ENCODE measurements at places on chromosomes 4 and X. TPM values are rescaled to one million over a fixed set of nuclear protein-coding genes. Genes with fewer than 3 reads are reported as not detected.

The TAF1 gene
- 31.9 TPM for total RNA-seq

The CLGN gene
- total RNA-seq = 16.1 TPM

The PASD1 gene
- total RNA-seq = not detected

The SPON2 gene
- total RNA-seq = 2.3 TPM

The PAGE2B gene
- not detected for total RNA-seq

The TSC22D3 gene
- total RNA-seq = 22.3 TPM

- no peaks in the 10 kb centered on the region for H3K4me1 ChIP-seq
- no peaks in the 10 kb centered on the region for H3K27me3 ChIP-seq
- H3K4me3 ChIP-seq = no peak overlapping the region
- H3K27ac ChIP-seq = no peak overlapping the region
Measured at GRCh38 chr4:168685136-168685809, 188.4 kb downstream of the PALLD start.

- no peaks in the 10 kb centered on the region for H3K27me3 ChIP-seq
- no peaks in the 10 kb centered on the region for H3K4me1 ChIP-seq
- no peak for DNase-seq
- no peak overlapping the region for H3K4me3 ChIP-seq
- H3K27ac ChIP-seq = no peak overlapping the region
Measured at GRCh38 chr4:23613782-23614181, 276.1 kb downstream of the PPARGC1A start.

DNA sequence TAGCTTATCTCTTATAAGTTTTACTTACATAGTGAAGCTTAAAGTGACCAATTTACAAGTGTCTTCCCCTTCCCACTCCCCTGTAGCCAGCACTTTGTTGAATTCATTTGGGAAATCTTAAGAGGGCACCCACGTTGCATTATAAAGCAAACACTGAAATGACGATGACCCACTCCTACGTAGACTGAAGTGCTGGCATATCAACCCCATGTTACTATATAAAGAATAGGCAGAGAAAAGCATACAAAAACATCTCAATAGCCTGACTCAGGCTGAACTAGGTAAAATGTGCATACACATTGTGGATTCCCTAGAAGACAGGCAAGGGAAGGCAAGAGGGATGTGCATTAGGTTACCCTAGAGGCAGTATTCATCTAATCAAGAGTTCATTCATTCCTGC is 313.4 kb downstream of the TENM3 start:
- H3K36me3 ChIP-seq = no peaks in the 10 kb centered on the region
- no peaks in the 10 kb centered on the region for H3K27me3 ChIP-seq
- peak overlapping the region; percentile 36 for H3K4me3 ChIP-seq
- DNase-seq = no peak
- H3K27ac ChIP-seq = no peak overlapping the region

DNA sequence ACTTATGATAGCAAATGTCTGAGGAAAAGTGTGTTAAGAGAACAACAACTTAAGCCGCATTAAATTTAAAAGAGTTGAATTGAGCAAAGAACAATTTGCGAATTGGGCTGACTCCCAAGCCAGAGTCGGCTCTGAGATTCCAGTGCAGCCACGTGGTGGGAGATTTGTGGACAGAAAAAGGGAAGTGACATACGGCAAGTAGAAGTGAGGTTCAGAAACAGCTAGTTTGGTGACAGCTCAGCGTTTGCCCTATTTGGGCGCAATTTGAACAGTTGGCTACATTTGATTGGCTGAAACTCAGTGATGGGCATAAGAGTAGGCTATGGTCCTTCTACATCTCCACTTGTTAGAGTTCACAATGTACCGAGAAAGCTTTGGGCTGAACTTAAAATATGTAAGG is 124.0 kb downstream of the PRKX start:
- no peaks in the 10 kb centered on the region for H3K36me3 ChIP-seq
- no peaks in the 10 kb centered on the region for H3K27me3 ChIP-seq
- H3K4me3 ChIP-seq = no peak overlapping the region
- no peak for DNase-seq
- peaks cover 9% of the 10 kb centered on the region for H3K4me1 ChIP-seq

- DNase-seq = no peak
- peak overlapping the region; percentile 95 for H3K4me3 ChIP-seq
- H3K27ac ChIP-seq = peak overlapping the region; percentile 99
- H3K36me3 ChIP-seq = peaks cover 25% of the 10 kb centered on the region
- peaks cover 73% of the 10 kb centered on the region for H3K4me1 ChIP-seq
Measured at GRCh38 chrX:12975670-12975965, 708 bp downstream of the TMSB4X start.

DNA sequence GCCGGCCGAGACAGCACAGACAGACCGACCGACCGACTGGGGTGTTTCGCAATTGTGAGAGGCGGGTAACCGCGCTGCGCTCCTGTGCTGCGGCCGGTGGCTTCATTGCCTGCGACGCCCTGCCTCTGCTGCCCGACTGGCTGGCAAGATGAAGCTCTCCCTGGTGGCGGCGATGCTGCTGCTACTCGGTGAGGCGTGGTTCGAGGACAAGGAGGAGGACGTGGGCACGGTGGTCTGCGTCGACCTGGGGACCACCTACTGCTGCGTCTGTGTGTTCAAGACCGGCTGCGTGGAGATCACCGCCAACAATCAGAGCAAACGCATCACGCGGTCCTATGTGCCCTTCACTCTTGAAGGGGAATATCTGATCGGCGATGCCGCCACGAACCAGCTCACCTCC is 565.7 kb upstream of the SMIM31 start:
- no peak for DNase-seq
- no peaks in the 10 kb centered on the region for H3K4me1 ChIP-seq
- H3K4me3 ChIP-seq = no peak overlapping the region
- no peak overlapping the region for H3K27ac ChIP-seq
- no peaks in the 10 kb centered on the region for H3K27me3 ChIP-seq

- no peaks in the 10 kb centered on the region for H3K27me3 ChIP-seq
- H3K27ac ChIP-seq = no peak overlapping the region
- no peaks in the 10 kb centered on the region for H3K36me3 ChIP-seq
- peaks cover 6% of the 10 kb centered on the region for H3K4me1 ChIP-seq
- H3K4me3 ChIP-seq = no peak overlapping the region
Measured at GRCh38 chr4:7638489-7638888, 203.8 kb upstream of the PSAPL1 start.

DNA sequence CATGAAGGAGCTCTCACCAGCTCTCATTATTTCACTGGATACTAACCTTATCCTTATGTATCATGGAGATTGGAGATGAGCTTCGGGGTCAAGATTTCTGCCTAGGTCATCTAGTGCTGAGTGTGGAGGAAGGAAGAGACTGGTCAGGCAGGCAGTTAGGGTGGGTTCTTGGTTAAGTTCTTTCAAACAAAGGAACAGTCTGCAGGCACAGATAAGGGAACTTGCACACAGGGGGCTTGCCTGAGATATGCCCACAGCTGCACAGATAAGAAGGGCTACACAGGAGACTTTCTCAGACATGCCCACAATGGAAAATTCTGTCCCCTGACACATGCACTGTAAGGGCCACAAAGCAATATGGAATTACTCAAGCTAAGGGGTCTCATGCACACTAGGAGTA is 904.1 kb downstream of the NLGN4X start:
- H3K4me1 ChIP-seq = no peaks in the 10 kb centered on the region
- DNase-seq = no peak
- H3K27ac ChIP-seq = no peak overlapping the region

DNA sequence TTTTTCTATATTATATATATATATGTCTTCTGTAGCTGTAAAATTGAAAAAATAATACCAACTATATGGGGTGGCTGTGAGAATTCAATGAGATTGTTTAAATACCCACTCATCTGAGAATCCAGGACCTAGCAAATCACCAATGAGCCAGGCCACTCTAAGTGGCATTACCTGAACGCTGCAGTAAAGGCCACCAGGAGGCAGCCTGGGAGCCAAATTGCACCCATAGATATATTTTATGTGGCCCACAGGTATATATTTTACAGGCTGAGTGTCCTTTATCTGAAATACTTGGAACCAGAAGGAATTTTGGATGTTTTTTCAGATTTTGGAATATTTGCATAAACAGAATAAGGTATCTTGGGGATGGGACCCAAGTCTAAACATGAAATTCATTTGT is 58.2 kb upstream of the C4orf50 start:
- no peak for DNase-seq
- H3K36me3 ChIP-seq = no peaks in the 10 kb centered on the region
- H3K4me1 ChIP-seq = no peaks in the 10 kb centered on the region
- no peak overlapping the region for H3K4me3 ChIP-seq

GRCh38 chrX:85203461-85203970 is 40.1 kb downstream of the SATL1 start:
- H3K27me3 ChIP-seq = no peaks in the 10 kb centered on the region
- H3K27ac ChIP-seq = no peak overlapping the region
- no peak overlapping the region for H3K4me3 ChIP-seq
- DNase-seq = no peak
- no peaks in the 10 kb centered on the region for H3K36me3 ChIP-seq
- no peaks in the 10 kb centered on the region for H3K4me1 ChIP-seq

- H3K4me1 ChIP-seq = peaks cover 33% of the 10 kb centered on the region
- no peak for DNase-seq
- peak overlapping the region; percentile 98 for H3K27ac ChIP-seq
- H3K36me3 ChIP-seq = peaks cover 2% of the 10 kb centered on the region
- no peaks in the 10 kb centered on the region for H3K27me3 ChIP-seq
Measured at GRCh38 chrX:153973127-153974002, 811 bp downstream of the TMEM187 start.

- no peak for DNase-seq
- no peak overlapping the region for H3K4me3 ChIP-seq
- no peaks in the 10 kb centered on the region for H3K27me3 ChIP-seq
- no peak overlapping the region for H3K27ac ChIP-seq
Measured at GRCh38 chr4:138037696-138038095, 204.5 kb downstream of the SLC7A11 start.

GRCh38 chrX:15525664-15526416 is 25.2 kb downstream of the BMX start:
- no peaks in the 10 kb centered on the region for H3K36me3 ChIP-seq
- no peak for DNase-seq
- H3K27me3 ChIP-seq = no peaks in the 10 kb centered on the region
- H3K4me1 ChIP-seq = no peaks in the 10 kb centered on the region

DNA sequence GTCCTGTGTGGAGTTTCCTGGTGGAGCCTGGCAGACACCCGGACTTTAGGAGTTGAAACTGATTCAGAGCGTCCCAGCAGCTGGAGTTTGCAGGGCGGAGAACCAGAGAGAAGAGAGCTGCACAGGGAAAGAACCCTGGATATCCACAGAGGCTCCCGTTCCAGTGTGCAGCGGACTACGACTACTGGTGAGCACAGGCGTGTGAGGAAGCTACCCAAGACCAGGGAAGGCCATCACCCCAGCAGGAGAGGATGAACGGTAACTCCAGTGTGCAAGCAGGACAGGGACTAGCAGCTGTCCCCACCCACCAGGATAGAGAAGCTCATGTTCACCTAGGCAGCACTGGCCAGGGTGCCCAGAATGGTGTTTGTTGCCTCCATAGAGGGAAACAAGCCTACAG is 2.3 kb downstream of the LAGE3 start:
- no peak overlapping the region for H3K4me3 ChIP-seq
- no peaks in the 10 kb centered on the region for H3K27me3 ChIP-seq
- H3K4me1 ChIP-seq = no peaks in the 10 kb centered on the region
- no peak for DNase-seq
- no peak overlapping the region for H3K27ac ChIP-seq
- H3K36me3 ChIP-seq = peaks cover 5% of the 10 kb centered on the region

GRCh38 chrX:153777261-153778090 is 3.4 kb upstream of the SRPK3 start:
- H3K4me3 ChIP-seq = no peak overlapping the region
- no peaks in the 10 kb centered on the region for H3K36me3 ChIP-seq
- no peak overlapping the region for H3K27ac ChIP-seq
- no peaks in the 10 kb centered on the region for H3K27me3 ChIP-seq
- DNase-seq = no peak
- H3K4me1 ChIP-seq = peaks cover 8% of the 10 kb centered on the region

DNA sequence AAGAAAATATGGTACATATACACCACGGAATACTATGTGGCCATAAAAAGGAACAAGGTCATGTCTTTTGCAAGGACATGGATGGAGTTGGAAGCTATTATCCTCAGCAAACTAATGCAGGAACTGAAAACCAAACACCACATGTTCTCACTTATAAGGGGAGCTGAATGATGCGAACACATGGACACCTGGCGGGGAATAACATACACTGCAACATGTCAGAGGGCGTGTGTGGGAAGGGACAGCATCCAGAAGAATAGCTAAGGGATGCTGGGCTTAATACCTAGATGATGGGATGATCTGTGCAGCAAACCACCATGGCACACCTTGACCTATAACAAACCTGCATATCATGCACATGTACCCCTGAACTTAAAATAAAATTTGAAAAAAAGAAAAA is 19.5 kb upstream of the CNKSR2 start:
- no peaks in the 10 kb centered on the region for H3K4me1 ChIP-seq
- no peak overlapping the region for H3K27ac ChIP-seq
- no peak for DNase-seq

GRCh38 chr4:158841540-158841939 is 72.7 kb downstream of the FNIP2 start:
- peaks cover 10% of the 10 kb centered on the region for H3K4me1 ChIP-seq
- H3K27ac ChIP-seq = no peak overlapping the region
- no peak for DNase-seq
- H3K4me3 ChIP-seq = no peak overlapping the region

GRCh38 chrX:55750256-55750655 is 32.7 kb downstream of the RRAGB start:
- no peaks in the 10 kb centered on the region for H3K27me3 ChIP-seq
- no peak overlapping the region for H3K4me3 ChIP-seq
- DNase-seq = no peak
- peaks cover 11% of the 10 kb centered on the region for H3K36me3 ChIP-seq

DNA sequence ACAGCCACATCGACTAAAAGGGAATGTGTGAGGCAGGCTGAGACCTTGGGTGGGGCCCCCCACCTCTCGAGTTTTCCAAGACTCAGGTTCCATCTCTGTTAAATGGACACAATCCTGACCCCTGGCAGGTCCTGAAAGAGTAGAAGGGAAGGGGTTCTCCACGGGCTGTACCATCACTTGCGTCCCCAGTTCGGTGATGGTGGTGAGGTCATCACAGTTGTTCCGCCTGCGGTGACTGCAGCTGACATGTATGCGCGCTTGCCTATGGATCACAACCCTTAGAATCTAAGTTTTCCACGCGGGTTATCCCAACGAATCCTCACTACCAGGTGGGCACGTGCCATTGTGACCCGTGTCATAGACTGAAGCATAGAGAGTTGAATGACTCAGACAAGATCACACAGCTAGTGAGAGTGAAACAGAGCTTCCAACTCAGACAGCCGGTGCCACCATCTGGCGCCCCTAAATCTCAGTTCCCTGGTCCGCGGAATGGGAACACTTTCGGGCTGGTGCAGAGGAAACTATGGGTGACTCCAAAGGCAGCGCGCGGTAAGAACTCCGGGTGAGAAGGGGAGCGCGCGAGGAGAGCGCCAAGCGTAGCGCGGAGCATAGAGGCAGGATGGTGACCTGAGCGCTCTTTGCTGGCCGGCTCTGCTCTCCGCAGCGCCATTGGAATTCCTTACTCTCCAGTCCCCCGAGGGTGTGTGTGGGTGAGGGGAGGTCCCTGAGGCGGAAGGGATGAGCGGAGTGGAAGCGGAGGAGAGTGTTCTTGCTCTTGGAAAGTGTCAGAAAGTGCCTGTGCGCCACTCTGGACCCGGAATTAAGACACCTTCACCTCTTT is 10.5 kb downstream of the MSX1 start:
- peaks cover 21% of the 10 kb centered on the region for H3K27me3 ChIP-seq
- H3K4me1 ChIP-seq = peaks cover 31% of the 10 kb centered on the region
- H3K36me3 ChIP-seq = peaks cover 2% of the 10 kb centered on the region
- H3K27ac ChIP-seq = no peak overlapping the region
- H3K4me3 ChIP-seq = no peak overlapping the region

Data from neural crest cell (in vitro differentiated cells).